ENCODE measurements at places on chromosomes 2 and 18.

DNA sequence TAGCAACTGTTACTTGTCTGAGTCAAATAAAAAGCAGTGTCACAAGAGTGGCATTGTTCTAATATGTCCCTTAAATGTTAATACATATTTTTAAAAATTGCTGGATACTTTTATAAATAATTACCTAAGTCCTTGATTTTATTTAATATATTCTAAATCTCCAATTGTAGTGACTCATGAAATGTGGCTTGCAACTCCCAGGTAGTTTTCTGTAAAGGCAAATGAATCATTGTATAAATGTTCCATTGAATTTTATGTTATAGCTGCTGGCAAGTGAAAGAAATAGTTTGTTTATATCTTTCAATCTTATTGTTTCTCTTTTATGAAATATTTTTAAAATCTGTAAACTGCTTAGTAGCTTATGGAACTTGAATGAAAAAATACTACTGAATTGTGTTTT, 32.7 kb upstream of the C1GALT1C1L start:
- DNase-seq: no peak

DNA sequence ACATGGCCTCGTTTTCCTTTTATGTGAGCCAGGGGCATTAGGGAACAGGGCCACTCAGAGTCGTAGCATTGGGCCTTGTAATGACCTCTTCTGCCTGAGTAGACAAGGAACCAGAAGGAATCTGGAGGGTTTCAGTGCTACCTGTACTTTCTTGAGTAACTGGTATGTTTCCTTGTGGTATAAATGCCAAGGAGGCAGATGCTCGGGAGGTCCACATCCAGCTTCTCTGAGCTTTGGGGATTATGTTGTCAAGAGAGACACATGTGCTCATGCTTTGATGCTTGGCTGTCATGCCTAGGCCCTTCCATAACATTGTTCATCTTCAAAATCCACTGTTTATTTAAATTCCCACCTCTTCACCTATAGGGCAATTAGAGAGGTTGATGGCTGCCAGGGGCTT, 26.3 kb downstream of the FOSL2 start:
- DNase-seq: no peak

DNA sequence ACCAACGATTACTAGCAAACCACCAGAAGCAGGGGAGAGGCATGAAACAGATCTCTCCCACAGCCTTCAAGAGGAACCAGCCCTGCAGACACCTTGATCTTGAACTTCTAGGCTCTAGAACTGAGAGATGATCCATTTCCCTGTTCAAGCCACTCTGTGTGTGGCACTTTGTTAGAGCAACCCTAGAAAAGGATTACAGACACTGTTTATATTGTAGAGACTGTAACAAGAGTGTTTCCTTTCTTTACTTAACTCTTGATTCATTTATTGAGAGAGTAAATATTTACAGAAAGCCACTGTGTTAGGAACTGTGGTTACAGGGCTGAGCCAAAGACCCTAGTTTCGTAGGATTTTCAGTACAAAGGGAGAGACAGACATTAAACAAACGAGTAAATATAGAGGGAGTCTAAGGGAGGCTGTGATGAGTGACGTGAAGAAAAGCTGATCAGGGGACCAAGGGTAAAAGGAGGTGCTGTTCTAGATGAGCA, 10.9 kb downstream of the CCDC68 start:
- DNase-seq: no peak

- no peak for DNase-seq
Measured at GRCh38 chr2:16240402-16240801, 300.1 kb downstream of the MYCN start.

DNA sequence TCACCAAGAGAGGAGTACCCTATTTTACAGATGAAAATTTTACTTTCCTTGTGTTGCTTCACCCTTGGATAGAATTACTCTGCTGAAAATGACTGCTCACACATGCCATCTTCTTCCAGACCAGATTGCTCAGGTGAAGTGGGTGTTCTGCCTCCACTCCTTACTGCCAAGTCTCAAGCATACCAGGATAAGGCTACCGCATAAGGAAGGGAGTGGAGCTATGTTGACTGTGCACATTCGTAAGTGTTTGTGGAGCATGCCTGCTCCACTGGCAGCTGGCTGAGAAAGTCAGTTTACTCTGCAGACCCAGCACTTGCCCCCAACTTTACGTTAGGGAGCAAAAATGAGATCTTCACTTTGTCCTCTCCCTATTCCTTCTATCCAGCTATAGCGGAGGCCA, 405.0 kb upstream of the DDX18 start:
- no peak for DNase-seq

DNA sequence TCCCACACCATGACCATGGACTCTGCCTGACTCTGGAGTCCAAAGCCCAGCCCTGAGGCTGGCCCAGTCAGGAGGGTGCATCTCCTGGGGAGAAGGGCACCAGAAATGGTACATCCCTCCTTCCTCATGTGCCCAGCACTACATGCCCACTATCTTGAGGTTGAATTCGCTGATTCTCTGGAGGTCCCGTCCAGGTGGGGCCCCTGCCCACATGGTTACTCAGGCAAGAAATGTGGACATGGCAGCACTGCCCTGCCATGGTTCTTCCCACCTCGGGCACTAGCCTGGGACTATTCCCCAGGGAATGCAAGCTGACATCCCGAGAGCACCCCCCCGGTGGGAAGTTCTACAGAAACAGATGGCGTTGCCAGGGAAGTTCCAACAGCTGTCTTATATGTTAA, 15.3 kb upstream of the HES6 start:
- no peak for DNase-seq
